ENCODE measurements at places on chromosomes 5 and 9.

- DNase-seq = no peak
Observed at GRCh38 chr5:57734296-57734695, 251.7 kb upstream of the ACTBL2 start.

DNA sequence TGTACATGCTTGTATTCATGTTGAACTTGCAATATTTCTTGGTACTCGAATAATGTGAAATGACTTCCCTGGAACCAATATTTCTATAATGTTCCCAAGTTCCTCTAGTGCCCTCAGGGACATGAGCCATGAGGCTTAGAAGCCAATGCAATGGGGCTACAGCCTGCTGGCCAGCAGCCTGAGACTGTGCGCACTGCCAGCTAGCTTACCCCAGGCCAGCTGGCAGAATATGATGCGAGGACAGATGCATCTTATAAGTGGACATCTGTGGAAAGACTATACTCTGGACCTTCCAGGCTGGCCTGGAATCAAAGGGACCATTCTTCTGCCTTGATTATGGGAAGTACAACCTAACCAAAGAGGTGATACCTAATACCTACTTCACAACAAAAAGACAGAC, 1862.0 kb upstream of the ACO1 start:
- DNase-seq = no peak

DNA sequence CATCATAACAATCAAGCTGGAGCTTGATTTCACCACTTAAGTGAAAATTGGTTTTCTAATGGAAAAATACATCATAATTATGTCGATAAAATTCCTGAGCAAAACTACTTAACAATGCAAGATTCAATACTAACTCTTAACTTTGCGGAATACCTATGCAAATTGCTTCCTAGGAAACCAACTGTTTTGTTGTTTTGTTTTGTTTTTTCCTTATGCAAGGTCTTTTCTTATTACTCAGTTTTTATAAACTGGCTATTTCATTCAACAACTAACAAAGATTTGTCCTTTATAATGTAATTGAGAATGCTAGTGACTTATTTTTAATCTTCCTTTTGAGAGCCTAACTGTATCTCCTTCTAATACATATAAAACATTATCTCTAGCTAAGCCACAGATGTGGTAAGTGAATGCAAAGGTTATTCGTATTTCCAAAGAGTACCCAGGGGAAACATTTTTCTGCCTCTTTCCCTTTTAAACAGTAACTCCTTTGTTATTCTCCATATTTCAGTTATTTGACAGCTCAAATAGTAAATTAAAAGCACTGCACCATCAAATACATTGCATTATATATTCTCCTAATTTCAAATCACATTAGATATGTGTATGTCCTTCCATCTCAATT, 609.4 kb downstream of the SLCO4C1 start:
- DNase-seq = no peak

DNA sequence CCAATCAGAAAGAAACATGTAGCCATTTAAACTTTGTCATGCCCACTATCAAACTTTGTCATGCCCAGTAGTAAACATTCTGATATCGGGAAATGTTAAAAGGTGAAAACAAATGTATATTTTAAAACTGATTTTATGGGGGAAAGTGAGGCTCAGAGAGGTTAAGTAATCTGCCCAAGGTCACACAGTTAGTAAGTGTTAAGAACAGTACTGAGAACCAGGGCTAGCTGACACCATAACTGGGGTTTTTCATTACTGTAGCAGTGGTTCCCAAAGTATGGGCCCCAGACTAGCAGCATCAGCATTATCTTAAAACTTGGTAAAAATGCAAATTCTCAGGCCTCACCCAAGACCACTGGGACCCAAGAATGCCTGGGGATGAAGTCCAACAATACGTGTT, 9.9 kb upstream of the FRRS1L start:
- DNase-seq = no peak

DNA sequence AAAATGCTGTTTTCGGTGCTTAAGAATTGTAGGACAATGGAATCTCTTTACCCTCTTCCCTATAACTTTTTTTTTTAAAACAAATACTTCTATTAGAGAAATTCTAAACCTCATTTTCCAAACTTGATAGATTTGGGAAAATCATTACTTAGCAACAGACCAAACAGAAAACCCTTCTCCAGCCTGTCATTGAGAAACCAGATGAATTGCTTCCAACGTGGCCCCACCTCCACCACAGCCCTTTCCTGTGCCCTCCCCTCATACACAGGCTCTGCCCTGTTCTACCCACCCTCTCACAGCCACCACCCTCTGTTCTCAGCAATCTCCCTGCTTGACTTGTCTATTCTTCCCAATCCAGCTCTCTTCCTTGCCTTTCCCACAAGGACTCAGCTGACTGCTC, 221.2 kb downstream of the DMRT2 start:
- no peak for DNase-seq

DNA sequence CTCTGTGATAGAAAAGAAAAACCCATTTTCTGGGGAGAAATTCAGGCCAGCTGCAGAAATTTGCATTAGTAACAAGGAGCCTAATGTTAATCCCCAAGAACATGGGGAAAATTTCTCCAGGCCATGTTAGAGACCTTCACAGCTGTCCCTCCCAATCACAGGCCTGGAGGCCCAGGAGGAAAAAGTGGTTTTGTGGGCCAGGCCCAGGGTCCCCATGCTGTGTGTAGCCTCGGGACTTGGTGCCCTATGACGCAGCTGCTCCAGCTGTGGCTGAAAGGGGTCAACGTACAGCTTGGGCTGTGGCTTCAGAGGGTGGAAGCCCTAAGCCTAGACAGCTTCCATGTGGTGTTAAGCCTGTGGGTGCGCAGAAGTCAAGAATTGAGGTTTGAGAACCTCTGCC, 27.0 kb upstream of the C7 start:
- DNase-seq = no peak

DNA sequence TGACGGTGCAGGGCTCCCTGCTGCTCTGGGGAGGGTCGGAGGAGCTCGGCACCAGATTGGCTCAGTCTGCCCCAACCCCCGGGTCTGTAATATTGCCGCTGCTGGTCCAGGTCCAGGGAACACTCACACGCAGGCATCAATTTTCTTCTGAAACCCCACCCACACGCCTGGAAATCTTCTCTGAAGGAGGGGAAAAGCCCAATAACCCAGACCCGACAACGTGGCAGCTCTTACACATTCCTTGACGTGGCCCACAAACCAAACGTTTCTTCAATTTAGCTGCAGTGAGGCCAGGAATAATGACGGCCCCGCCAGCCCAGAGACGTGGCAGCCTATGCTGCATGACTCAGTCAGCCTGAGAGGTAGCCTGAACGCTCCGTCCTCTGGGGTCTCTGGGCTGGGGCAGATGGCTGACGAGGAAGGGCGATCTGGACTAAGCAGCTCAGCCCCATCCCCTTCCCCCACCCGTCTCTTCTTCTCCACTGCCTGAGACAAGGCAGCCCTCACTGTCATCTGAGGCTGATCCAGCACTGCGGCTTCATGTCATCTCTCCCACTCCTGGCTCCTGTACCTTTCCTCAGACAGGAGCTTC, 9.9 kb upstream of the SPARC start:
- no peak for DNase-seq

DNA sequence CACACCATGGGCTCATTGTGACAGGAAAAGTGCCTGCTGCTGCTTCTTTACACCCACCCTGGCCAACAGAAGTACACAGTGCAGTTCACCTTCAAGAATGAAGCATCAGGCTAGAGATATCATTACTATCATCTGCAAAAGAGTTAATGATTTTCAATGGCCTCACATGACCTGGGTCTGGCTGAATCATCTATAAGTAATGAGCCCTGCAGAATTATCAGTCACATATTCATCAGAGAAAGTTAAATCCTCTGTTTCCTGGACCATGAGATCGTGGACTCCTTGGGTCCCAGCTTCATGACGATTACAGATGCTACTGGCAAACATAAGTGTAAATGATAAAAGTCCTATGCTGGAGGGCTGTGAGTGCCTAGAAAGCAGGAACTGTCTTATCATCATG, 8.3 kb downstream of the BAG1 start:
- no peak for DNase-seq

DNA sequence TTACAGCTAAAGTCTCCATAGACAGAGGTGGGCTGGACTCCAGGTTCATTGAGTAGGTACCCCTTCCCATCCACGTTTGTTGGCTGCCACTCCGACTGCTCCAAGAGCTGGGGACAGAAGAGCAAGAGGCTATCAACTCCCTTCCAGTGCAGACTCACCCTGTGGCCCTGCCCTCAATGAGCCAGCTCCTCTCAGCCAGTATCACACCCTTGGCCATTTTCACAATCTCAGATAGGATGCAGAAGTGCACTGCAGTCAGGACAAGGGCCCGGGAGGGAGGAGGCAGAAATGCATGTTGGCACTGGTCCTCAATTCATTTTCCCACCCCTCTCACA, 6.2 kb downstream of the IRF1 start:
- DNase-seq = peak; percentile 46

DNA sequence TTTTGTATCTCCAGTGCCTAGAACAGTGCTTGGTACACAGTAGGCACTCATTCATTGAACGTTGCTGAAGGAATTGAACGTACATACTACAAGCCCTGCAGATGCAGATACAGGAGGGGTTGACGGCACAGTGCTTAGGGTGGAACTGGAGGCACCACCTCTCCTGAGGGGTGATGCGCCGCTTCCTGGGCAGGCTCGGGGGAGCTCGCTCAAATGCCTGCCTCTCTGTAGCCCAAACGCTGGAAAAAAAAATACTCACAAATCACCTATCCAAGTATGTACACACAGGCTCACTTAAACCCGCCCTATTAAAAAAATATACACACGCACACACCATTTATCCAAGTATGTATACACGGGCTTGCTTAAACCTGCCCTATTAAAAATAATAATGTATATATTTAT, 536 bp upstream of the COMMD10 start:
- no peak for DNase-seq

DNA sequence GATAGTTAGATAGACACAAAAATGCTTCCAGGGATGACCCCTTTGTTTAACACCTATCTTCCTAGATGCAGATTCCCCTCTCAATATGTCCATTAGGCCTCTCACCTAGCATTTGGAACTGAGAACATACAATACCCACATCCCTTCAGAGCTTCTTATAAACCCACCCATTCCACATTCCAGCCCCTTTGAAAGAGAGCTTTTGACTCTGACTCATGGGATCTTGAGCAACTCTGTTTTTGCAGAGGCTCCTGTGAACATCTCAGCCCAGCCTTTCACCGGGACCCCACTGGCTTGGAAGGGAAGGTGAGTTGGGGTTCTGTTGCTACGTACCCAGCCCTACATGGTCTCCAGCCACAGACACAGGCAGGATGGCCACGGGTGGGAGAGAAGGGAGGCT, 195.5 kb downstream of the FRMD3 start:
- no peak for DNase-seq

DNA sequence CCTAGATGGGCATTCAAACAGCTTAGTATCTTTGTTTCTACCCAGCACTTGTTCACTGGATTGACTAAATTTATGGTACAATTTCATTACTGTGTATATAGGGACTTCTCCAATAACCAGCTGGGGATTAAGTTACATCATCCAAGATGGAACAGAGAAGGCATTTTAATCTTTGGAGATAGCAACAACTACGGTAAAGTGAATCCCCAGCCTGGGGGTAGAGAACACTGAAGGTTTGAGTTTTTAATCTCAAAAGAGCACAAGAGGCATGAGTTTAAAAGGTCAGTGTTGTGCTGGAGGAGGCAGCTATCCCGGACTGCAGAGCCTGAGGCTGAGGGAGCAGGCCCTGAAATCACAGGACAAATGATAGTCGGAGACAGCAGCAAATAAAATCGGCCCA, 28.6 kb downstream of the DDX31 start:
- no peak for DNase-seq

DNA sequence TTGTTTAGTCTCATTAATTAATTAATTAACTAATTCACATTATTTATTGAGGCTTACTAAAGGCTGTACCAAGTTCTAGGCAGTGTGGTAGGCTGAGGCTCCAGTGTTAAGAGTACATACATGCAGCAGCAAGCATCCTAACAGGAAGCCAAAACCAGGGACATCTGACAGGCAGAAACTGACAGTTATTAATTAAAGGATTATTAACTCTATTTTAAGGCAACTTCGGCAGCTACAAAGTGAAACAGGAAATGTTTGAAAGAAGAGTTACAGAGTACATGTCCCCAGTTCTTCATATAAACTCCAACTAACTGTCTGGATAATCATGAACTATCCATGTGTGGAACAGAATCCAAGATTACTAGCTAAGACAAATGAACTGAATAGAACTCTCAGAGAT, 39.3 kb upstream of the GABRB2 start:
- DNase-seq = no peak

GRCh38 chr9:92668746-92669526, 995 bp downstream of the IPPK start:
- peak; percentile 47 for DNase-seq

GRCh38 chr9:131707733-131708157, 32.1 kb downstream of the RAPGEF1 start:
- peak; percentile 87 for DNase-seq

DNA sequence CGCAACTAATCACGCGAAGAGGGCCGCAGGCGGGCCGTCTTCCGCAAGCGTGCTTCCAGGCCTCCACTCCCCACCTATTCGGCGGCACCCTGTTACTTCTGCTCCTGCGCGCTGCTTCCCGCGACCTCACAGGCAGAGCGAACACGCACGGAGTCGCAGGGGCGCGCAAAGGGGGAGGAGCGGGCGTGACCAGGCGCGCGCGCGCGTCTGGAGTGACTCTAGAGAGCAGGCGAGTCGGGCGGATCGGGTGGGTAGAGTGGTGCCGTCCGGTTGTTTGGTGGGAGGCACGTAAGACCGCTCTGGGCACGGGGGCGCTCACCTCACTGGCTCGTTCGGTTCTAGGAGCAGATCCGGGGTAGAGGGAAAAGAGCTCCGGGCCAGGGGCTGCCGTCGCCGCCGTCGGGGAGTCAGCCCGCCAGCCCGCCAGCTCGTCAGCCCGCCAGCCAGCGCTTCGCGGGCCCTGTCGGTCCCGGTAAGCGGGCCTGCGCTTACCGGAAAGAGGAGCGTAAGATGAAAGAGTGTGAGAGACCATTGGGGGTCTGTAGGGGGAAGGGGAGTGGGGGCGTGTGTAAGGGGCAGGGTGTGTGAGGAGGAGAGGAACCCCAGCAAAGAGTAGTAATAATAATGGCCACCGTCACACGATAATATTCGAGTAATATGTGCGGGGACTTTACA, at the start of gene CNOT8:
Gene CNOT8 (plus strand): TSS at position 331 of the 675 bp plus-strand sequence. CDS start 4,652 bp downstream, outside the sequence.
- DNase-seq = peak; percentile 98

- DNase-seq = no peak
Observed at GRCh38 chr5:91119217-91119616, 263.9 kb downstream of the ARRDC3 start.

- no peak for DNase-seq
Observed at GRCh38 chr9:10633785-10634184, 21.0 kb upstream of the PTPRD start.
